ENCODE measurements at places on chromosomes 7 and 10.

GRCh38 chr10:43421519-43421918 is 12.5 kb upstream of the HNRNPF start:
- DNase-seq = no peak

- no peak for DNase-seq
Measured at GRCh38 chr7:5657901-5658300, 123.6 kb downstream of the RNF216 start.

DNA sequence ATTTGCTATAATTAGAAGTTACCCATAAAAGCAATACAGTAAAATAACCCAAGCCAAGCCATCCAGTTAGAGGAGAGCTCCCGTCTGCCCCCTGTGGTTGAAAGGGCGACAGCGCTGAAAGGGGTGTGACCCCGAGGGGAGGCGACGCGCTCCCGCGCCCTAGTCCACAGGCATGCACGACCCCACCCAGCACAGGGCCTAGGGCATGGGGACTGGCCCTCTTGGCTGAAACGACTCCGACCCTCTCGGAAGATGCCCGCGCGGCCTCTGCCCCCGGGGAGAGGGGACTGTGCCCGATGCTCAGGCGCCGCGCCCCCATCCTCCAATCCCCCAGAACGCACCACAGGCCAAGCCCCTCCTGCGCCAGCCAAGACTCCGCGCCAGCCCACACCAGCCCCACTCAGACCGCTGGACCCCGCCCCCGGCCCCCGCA is 64.0 kb downstream of the CSGALNACT2 start:
- DNase-seq = no peak

GRCh38 chr7:8536431-8536830 is 103.0 kb downstream of the NXPH1 start:
- no peak for DNase-seq

- DNase-seq = no peak
Measured at GRCh38 chr7:43834463-43835251, 34.7 kb downstream of the MRPS24 start.

DNA sequence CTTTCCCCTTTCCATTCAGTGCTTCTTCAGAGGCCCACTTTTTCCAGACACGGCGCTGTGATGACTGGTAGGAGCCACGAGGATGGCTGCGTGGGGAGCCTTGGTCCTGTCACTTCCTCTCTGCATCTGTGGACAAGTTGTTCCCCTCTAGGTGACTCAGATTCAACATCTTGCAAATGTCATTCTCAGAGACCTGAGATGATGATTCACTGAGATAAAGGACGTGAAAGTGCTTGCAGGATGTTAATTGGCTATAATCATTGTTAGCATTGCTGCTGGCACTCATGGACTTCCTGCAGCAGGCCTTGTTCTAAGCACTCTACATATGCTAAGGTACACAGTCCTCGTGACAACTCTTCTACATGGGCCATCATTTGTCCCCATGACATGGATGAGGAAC is 489.8 kb upstream of the ZMIZ1 start:
- DNase-seq = no peak

All from NCI-H1694 (cell line).